Brain (organoid and tissue), 16 donors: ENCODE measurements at places on chromosomes 3 and 15.

- no peak for DNase-seq
These were observed 8.5 kb upstream of the ARL14 start for GRCh38 chr3:160668454-160668853.

DNA sequence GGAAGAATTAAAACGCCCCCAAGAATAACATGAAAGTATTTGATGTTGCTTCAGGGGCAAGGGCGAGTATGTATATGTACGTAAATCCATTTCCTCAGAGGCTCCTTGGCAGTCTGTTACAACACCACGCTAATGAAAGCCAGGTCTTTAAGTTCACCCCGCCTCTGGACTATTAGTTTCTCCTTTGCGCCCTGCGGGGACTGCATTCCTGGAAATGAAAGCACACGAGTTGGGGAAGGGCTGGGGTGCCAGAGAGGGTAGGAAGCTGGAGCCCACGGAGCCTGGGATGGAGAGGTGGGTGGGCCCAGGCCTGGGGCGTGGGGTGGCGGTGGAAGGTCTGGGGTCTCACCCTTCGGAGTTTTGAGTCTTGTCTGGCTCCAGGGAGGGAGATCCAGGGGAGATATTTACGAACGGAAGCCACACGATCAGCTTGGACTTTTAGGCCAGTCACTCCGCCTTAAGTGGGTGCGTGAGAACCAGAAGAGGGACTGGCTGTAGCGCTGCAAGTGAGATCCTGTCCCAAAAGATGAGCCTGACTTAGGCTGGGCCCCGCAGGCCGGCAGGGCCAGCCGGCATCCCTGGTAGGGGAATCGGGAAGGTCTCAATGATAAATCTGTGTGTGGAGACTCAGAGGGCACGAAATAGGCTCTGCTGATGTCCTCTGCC lies 1.6 kb upstream of the PLCL2 start:
- DNase-seq, result no peak

DNA sequence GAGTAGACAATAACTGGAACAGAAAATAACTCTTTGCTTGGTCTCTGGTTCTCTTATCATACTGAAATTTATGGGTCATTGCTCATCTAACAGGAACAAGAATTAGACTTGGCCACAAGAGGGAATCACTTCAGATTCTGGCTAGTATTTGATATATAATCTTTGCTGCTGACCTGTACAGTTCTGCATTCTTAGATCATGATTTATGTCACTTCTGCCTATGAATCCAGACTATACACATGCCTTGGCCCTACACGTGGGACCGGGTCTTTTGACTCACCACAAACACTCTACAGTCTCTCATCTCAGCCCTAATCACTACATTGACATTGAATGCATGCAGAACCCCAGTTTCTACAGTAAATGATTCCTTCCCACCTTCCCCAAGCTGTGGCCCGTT lies 162.5 kb upstream of the SOX2 start:
- DNase-seq, result no peak

GRCh38 chr15:55112706-55113105 lies 84.0 kb downstream of the RSL24D1 start:
- peak; percentile 68 for DNase-seq

DNA sequence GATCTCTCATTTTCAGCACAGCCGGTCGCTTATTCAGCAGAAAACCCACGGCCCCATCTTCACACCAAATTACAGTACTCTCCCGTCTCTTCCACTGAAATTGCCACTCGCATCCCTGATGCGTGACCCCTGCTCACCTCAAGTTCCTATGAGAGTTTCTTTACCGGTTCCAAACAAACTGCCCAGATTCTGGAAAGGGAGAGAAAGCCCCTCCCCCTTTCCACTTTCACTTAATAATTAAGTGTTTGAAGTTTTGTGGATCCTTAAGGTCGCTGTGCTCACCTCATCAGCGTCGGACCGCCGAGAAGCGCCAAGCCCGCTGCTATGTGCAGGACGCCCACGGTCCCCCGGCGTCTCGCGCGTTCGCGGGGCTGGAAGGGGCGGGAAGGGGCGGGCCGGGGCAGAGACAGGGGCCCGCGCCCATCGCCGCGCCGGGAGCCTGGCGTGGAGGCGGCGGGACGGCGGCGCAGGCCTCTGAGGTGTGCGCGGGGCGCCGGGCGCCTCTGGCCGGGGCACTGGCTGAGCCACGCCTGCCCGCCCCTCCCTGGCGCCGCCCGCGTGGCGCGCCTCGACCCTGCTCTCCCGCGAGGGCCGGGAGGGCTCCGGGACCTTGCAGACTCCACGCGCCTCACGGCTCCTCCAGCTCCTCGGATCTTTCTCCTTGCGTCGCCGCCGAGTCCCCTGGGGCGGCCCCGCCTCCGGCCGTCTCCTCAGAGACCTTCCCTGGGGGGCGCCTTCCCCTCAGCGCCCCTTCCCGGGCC lies at the start of gene GPR156:
Gene GPR156 (minus strand): TSS at position 476 of the 761 bp plus-strand sequence. CDS start 41,124 bp downstream, outside the sequence.
- peak; percentile 15 for DNase-seq

GRCh38 chr3:50138266-50139200 lies 16.6 kb upstream of the SEMA3F start:
- peak; percentile 80 for DNase-seq

DNA sequence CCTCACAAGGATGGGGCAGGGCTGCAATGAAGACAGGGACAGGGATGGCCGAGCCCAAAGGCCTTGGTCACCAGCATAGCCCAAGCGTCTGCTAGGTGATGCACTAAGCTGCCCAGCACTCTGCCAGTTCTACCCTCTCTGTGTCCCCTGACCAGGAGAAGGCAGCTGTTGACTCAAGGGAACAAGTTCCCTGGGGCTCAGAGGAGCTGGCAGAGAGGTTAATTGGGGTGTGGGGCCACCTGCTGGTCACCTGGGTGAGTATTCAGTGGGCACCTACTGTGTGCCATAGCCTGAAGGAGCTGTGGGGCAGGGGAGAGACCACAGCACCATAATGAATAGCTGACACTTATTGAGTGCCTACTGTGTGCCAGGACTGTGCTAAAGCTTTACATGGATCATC lies 22.0 kb upstream of the DOCK3 start:
- DNase-seq, result no peak

- no peak for DNase-seq
These were observed at the start of gene STRA6 for GRCh38 chr15:74202452-74203401. TSS of gene STRA6 (minus strand) at chr15:74202787. CDS start at chr15:74202267, 520 bp downstream.

DNA sequence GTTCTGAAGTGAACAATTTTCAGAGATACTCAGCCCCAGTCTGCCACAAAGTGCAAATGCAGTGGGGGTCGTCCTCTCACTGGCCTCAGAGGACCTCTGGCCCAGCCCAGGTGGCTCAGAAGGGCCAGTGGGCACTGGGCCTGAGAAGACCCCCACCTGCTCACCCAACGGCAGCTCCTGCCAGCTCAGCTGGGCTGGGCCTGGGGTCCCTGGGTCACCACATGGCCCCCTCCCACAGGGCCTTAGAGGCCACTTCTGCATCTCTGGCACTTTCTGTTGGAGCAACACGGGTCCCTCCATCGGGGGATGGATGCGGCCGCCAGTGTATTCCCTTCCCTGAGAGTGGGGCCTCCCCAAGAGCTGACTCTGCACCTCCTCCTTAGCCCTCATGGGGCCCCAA lies 262.7 kb upstream of the KCNH8 start:
- DNase-seq, result no peak

DNA sequence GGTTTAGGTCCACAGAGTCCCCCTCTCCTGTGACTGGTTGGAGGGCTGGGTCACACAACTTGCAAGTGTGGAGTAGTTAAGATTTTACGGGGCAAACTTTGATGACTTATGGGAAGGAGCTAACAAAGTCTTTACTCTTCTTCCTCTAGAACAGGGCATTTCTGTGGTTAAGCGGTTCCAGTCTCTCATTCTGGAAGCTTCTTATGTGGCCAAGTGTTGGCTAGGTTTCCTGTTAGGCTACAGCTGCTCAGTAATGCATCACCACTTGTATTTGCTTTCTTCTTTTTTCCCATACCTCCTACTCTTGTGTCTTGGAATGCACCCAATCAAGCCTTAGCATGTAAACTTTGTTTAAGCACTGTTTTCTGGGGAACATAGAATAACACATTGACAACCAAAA lies 100.6 kb upstream of the PLAAT1 start:
- DNase-seq, result no peak
